ENCODE measurements at places on chromosomes 5 and 9. TPM values are rescaled to one million over a fixed set of nuclear protein-coding genes. Genes with fewer than 3 reads are reported as not detected.

CD14 gene
- 18.4 TPM for total RNA-seq

CDKN2A gene
- 4.9 TPM for total RNA-seq

DNA sequence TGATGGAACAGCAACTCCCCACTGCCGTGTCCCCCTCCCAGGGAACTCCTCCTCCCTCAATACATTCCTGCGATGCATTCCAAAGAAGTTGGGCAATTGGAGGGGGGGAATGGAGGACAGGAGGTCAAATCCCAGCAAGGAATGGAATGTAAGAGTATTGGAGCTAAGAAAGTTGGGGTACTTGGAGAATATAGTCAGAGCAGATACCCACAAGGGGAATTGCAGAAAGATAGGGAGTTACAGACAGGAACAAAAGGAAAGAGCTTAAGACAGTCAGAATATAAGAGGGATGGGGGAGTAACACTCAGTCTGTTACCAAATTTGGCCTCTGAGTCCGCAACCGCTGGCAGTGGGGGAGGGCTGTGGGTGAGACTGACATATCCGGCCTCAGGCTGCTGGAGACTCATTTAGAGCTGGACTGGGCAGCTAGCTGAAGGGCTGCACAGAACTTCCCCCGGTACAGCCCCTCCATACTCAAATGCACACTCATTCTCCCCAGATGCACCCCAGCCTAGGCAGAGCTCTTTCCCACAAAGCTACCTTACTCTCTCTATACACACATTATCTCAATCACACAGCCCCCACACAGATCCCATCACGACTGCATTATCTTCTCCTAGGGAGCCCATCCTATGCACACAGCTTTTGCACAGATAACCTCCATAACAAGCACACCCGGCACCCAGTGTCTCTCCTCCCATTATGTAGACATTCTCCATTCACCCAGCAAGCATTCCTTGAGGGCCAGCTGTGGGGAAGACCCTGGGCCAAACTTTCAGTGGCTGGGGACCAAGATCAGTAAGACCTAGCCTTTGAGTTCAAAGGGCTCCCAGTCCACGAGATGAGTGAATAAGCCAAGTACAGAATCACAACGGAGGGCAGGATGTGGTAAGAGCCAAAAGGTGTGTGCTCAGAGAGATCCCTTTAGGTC, 3.7 kb downstream of the TLN1 start:
- no peak for DNase-seq

GRCh38 chr5:157603333-157604190, 28.0 kb upstream of the ADAM19 start:
- DNase-seq = no peak

CA9 gene
- total RNA-seq = not detected

GRCh38 chr5:80837679-80838078, 122.5 kb upstream of the RASGRF2 start:
- DNase-seq = no peak

GRCh38 chr5:61449804-61450492, 117.9 kb downstream of the ZSWIM6 start:
- no peak for DNase-seq

- DNase-seq = no peak
Measured at GRCh38 chr9:105053209-105053652, 125.3 kb upstream of the ABCA1 start.

DNA sequence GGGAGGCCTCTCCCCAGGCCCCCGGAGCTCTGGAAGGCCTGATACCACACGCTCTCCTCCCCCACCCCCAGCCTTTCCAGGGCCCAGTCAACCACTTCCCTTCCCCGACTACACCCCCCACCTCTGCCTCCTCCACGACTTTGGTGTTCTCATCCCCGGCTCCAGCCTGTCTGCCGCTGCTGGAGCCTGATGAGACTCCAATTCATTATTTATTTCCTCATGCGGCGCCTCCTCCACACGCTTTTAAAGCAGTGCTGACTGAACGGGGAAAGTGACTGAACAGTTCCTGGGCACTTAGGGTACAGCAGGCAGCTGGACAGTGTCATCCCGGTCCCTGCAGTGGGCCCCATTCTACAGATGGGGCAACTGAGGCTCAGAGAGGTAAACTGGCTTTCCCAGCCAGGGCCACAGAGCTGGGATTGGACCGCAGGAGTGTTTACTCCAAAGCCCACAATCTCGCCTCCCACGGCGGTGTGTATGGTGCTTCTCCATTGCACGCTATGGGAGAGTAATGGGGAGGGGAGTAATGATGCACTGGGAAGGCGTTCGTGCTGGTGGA, 15.9 kb upstream of the RPL26L1 start:
- DNase-seq = no peak

GRCh38 chr5:143318833-143319232, 84.7 kb downstream of the NR3C1 start:
- no peak for DNase-seq

DNA sequence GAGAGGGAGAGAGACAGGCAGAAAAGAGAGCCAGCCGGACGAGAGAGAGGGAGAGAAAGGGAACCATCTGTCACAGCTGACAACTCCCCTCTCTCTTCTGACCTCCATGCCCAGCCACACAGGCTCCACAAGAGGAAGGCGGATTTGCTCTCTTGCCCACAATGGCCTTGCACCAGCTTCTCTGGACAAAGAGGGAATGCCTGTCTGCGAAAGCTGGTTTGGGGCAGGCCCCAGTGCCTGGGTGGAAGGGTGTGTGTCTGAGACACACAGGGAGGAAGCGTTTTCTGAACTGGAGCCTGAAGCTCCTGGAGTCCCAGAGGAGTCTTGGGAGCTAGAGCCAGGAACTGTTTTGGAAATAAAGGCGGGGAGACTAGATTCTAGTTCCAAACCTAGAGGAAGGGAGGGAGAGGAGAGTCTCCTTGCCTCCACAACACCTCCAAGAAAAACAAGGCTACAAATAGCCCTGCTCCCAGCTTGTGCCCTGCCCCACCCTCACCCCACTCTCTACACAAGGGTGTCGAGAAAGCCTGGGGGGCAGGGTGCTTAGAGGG, 12.5 kb downstream of the C1QTNF2 start:
- no peak for DNase-seq

DNA sequence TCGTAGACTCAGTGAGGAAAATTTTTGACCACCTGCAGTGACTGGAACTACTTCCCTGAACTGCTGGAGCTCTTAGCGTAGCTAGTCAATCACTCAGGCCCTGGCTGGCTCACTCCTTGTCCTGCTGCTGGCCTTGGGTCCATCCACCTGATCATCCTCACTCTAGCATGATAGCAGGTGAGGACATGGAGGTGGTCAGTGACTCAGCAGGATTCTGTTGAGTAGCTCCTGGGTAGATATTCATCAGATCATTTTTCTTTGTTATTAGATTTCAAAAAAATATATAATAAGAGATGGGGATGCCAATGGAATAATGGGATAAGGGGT, 25.0 kb upstream of the SEMA4D start:
- no peak for DNase-seq

DNA sequence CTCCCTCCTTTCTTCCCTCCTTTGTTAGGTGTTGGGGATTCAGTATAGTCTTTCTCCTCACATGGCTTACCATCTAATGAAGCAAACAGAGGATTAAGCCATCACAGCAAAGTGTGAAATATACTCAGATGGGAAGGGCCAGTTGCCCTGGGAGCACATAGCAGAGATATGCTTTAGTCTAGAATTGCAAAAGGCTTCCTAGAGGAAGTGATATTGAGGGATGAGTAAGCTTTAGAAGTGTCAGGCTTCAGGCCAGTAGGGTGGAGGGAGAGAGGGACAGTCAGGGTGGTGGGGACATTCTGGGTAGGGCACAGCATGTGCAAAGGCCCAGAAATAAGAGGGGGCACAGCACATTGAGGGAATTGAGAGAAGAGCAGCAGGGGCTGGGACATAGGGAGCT, 46.2 kb upstream of the GLRA1 start:
- DNase-seq = no peak

- DNase-seq = no peak
Measured at GRCh38 chr9:76980566-76980965, 38.9 kb upstream of the FOXB2 start.

DNA sequence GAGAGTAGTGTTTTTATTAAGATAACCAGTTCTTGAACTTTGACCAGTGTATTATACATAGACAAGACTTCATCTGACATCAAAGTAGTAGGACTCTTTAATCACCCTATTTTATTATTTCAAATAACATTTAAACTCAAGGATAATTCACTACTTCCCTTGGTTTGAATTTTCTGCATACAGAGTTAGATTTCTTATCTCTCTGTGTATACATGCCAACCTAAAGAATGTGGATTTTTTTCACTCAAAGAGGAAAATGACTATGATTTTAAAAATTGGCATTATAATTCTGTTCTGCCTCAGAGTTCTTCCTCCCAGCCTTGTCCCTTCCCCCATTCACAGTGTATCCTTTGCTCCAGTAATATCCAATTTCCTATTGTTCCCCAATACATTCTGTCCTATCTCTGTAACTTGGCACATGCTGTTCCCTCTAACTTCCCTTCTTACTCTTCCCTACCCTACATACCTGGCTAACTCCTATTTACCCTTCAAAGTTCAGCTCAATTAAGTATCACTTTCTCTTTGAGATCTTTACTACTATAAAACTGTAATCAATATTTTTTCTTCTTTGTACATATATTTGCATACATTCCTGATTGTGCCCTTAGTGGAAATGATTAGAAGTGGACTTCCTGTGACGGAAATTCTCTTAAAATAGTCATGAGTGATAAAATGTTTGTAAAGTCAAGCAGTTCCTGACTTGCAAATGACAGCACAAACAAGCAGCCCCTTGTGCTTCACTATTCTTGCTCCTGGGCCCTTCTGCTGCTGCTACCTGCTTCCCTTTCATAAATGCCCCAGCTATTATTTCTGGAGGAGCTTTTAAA, 38.1 kb upstream of the DENND4C start:
- DNase-seq = no peak

HMGCS1 gene
- 85.9 TPM for total RNA-seq

GRCh38 chr5:20248118-20248517, 260.1 kb upstream of the CDH18 start:
- no peak for DNase-seq

GRCh38 chr9:2765250-2765880, 48.1 kb downstream of the KCNV2 start:
- DNase-seq = no peak

DNA sequence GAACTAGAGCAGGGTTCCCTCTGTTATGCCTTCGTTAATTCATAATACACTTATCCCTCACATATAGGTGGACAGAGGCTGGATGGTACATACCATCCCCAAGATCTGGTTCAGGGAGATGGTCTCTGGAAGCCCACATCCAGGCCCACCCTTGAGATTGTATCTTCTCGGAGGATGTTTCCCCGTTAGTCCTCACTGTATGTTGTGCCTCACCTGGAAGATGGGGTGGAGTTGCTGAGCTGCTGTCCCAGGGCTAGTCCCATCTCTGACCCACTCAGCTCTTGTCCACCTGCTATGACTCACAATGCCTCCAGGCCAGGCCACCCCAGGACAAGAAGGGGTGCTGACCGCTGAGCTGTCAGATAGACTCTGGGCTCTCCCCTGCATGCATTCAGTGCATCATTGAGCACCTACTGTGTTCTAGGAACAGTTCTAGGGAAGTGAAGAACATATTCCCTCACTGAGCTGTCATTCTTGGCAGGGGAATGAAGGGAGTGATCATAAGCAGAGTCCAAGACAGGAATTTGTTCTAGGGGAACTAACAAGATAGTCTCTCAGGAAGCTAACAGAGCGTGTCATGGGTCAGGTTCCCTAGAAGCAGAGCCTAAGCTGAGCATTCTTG, at the start of gene CBY3:
Gene CBY3, minus strand, starts transcription at position 255 of the 622 bp plus-strand sequence. Its CDS starts 116 bp downstream, at position 139.
- DNase-seq = no peak

HSD17B3 gene
- 2.6 TPM for total RNA-seq

DNA sequence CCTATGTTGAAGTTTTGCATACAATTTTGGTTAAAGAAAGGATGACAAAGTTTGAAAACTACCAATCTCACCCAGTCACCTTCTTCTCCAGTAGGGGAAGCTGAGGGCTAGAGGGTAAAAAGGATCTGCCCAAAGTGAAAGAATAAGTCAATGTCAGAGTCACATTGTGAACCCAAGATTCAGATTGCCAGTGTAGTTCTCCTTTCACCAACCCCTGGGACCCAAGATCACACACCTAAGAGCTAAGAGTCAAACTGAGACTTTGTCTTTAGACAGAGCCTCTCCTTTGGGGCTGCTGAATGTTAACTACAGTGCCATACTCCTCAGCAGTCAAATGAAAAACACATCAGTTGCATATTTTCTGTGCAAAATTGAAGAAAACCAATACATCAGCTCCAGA, 210.6 kb downstream of the ATP10B start:
- no peak for DNase-seq

DNA sequence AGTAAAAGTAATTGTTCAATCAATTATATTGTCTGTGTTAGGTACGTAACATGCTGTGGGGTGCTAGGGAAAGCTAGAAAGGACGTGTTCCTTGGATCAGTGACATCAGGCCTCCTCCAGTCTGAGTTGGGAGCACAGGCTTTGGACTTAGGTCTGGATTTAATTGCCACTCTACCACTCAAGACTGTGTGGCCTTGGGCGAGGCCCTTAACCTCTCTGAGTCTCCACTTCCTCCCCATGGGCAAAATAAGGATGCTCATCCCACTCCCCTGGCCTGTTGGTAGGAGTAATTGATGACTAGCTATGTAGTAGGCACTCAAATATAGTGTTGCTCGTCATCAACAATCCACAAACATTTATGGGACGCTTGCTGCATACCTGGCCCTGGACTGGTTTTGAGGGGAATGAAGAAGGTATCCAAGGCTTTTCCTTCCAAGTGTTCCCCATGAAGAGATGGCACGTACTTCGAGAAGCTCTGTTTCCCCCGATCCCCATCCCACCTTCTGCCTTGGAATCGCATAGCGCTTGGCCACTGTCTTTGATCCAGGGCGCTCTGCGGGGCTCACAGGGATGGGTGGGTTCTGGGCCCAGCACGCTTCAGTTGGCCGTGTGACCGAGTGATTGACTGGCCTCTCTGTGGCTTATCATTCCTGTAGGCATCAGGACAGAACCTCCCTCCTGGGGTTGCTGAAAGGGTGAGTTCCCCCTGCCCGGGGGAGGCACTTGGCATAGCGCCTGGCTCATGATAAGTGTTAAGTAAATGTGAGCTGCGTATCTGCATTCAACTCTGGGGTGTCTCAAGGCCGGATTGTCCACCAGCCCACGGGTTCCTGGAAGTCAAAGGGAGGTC, 8.1 kb downstream of the FGF18 start:
- no peak for DNase-seq

DNA sequence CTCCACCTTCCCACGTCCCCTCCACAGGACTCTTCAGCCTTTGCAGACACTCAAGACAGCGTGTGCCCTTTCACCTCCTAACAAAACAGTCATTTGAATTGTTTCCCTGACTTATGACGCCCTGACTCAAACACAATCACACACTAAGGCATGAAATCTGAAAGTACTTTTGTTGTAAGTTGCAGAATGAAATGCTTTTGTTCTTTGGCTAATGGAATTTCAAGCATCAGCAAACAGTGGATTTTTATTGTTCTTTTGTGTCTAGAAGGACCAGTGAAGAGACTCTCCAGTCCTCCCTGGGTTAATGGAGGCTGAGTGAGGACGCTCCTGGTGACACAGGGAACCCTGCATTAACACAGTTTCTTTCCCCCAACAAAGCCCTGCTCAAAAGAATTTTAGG, 380.1 kb downstream of the CTNND2 start:
- DNase-seq = no peak

- no peak for DNase-seq
Measured at GRCh38 chr5:96058084-96058483, 96.4 kb upstream of the ELL2 start.

Data from dorsolateral prefrontal cortex (tissue), 122 donors.